ENCODE measurements at places on chromosomes 11 and 22.

DNA sequence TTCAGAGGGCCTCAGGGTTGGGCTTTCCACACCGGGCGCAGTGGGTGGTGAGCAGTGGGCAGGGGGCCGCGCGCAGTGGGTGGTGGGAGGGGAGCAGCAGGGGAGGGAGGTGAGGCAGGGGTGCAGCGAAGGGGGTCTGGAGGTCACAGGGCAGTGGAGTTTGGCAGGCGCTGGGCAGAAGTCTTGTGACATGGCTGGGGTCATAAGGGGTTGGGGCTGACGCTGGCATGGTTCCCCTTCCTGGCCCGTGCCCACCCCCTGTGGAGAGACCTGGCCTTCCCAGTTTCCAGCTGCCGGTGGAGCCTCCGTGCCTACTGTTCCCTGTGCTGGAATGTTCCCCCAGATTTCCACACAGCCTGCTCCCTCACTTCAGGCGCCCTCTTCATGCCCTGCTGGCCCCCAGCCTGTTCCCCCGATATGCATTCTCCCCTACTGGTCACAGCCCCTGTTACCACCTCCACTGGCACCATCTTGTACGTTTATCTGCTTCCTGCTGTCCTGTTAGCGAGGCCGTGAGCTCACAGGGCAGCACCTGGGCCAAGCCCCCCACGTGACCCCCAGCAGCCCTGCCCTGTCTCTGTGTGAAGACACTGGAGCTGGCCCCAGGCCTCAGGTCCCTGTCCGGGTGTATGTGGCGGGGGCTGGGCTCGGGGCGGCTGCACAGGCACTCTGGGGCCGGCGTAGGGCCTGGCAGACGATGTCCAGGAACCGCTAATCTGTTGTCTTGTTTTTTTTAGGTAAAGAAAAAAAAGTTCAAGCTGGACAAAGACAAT is 111.6 kb downstream of the KCNQ1OT1 start:
- DNase-seq, result no peak

- no peak for DNase-seq
These were observed 25.9 kb downstream of the ZNF195 start for GRCh38 chr11:3353066-3353465.

- DNase-seq, result no peak
These were observed 35.1 kb downstream of the EP300 start for GRCh38 chr22:41127451-41127850.

GRCh38 chr11:27650988-27651387 is 49.3 kb downstream of the BDNF start:
- DNase-seq, result no peak

GRCh38 chr11:121241343-121242211 is 51.0 kb upstream of the SC5D start:
- no peak for DNase-seq

DNA sequence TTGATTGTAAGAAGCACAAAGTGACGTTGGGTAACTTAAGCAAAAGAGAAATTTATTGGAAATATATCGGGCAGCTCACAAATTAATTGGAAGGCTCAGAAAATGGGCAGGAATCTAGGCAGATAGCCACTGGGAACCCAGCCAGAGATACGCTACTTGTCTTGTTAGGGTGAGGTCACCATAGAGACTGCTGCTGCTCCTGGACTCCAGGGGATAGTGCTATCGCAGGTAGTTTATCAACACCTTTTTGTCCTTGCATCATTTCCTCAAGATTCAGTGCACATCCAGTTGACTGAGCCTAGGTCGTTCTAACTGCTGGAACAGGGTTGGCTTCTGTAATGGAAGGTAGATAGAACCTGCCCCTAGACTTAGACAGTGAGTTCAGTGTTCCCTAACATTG is 19.6 kb downstream of the AMOTL1 start:
- no peak for DNase-seq

DNA sequence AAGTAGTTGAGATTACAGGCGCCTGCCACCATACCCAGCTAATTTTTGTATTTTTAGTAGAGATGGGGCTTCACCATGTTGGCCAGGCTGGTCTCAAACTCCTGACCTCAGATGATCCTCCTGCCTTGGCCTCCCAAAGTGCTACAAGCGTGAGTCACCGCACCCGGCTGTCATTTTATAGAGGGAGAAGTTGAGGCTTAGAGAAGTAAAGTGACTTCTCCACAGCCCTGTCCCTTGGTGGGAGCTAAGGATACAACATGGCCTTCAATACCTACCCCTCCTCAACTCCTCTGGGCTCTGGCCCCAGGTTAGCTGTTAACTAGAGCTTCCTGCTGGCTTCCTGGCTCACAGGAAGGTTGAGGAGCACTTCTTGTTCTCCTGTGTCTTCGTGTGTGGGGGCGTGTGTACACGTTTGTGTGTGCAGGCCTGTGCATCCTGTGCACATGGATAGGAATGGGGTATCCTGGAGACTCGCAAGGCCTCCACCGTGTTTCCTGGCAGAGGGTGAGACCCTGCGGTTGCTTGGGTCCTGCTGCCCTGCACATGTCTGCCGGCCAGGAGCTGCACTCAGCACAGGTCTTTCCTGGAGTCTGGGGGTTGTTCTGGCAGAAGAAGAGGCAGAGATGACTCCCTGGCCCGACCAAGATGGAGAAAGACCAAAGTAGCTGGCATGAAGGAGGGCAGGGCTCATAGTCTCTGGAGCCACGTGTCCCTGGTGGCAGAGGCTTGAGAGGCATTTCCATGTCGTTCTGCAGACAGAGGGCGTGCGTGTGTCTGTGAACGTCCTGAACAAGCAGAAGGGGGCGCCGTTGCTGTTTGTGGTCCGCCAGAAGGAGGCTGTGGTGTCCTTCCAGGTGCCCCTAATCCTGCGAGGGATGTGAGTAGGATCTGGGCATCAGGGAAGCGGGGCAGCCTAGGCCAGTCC is 2.4 kb downstream of the SIDT2 start:
- no peak for DNase-seq

GRCh38 chr11:37621662-37622061 is 1023.6 kb upstream of the RAG2 start:
- no peak for DNase-seq

DNA sequence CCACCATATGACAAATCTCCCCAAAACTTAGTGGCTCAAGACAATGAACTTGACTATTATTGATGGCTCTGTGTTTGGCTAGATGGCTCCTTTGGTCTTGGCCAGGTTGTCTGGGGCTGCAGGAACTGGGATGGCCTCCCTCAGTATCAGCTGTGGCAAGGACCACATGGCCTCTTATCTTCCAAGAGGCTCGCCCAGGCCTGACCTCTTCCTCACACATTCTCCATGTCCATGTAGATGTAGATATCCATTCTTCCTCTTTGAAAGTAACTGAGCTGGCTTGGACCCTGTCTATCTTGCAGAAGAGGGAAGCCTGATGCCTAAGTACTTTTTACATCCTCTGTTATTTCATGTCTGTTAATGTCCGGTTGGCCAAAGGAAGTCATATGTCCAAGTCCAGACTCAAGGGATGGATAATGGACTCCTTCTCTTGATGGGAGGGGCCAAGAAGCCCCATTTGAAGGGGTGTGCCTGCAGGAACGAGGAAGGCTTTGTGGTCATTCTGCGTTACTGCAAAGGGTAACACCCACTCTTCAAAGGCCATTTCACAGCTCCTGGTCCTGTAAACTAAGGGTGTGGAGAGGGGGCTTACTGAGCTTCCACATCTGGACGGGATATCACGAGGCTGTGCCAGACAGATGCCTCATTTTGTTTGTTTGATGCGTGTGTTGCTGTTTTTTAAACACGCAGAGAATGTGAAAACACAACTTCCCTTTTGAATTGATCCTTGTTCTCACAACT is 87.1 kb downstream of the GRIK4 start:
- DNase-seq, result no peak

GRCh38 chr11:85685820-85686459 is at the start of gene CCDC89:
Gene CCDC89, minus strand, starts transcription at chr11:85686195. Its CDS starts 65 bp downstream, at chr11:85686130.
- DNase-seq, result no peak

- DNase-seq, result no peak
These were observed 19.5 kb downstream of the BLID start for GRCh38 chr11:122096272-122097112.

DNA sequence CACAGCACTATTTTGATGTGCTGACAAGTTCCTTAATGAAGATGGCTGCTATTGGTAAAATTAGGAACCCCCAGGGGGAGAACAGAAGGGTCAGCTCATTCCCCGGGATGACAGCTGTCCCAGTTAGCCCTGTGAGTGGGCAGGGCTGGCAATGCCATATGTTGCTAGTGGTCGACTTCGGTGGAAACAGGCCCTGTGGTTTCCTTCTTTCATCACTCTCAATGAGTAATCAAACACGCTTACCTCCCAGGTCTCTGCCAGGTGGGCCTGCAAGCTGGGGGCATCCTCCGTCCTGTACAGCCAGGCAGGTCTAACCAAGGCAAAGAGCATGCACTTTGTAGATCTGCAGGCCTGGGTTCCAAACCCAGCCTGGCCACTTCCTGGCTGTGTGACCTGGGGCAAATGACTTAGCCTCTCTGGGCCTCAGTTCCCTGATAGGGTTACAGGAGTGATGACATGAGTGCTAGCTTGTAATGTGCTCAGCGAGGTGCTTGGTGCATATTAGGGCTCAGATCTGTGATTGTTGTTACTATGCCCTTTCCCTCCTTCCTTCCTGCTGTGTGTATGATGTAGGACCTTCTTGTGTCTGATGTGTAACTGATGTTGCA is 85.2 kb downstream of the TSPAN18 start:
- no peak for DNase-seq

DNA sequence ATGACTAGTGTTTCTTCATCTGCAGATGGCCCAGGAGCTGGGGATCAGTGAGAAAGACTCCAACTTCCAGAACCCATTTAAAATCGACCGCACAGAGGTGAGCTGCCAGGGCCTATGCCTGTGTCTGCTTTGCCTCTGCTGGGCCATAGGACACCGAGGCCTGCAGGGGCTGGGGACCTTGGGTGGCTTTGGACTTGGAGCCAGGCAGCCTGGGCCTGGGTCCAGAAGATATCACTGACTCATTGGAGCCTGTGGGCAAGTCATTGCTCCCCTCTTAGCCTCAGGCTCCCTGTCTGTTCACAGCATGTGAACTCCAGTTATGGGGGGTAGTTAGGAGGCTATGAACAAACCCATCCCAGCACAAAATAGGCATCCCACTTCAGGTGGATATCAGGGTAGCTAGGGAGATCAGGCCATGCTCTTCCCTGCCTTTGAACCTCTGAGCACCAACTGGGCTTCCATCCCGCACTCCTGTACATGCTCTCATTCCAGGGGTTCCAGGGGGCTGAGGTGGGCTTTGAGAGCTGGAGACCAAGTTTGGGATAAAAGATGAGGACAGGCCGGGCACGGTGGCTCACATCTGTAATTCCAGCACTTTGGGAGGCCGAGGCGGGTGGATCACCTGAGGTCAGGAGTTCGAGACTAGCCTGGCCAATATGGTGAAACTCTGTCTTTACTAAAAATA is 13.4 kb downstream of the CCDC134 start:
- DNase-seq, result no peak
